ENCODE measurements at places on chromosomes 6 and 20.

- no peak for DNase-seq
Measured at GRCh38 chr6:25311331-25311840, 32.2 kb downstream of the CARMIL1 start.

DNA sequence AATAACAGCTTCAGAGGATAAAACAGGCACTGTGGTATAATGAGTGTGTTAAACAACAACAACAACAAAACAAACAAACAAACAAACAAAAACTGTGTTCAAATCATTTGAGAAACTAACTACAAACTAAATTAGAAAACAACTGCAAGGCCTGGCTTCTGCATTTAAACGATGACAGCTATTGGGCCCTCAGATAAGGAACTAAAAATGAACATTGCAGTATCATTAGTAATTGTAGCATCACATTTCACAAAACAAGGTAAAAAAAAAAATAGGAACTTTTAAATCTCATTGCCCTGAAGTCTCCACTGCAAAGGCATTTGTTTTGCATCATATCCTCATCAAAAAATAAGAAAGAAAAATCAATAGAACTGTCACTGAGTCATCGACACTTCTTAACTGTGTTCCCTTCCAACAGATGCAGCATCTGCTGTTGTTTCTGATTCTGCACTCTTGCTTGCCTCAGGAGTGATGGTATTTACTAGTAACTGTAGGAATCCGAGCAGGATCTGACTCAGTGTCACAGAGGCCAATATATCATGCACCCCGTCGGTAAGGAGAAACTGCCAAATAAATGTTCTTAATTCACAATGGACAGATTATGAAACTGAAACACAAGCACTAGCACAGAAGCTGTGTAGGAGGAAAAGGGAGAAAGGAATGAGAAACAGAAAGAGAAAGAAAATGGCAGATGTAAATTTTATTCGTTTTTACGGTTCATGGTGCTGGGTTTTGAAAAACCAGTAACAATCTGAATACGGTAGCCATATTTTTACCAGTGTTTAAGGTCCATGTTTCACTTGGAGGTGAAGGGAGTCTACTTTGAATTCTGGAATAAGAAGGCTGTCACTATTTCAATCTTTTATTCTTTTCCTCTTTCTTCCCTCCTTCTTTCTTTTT lies 365.7 kb upstream of the EPHA7 start:
- no peak for DNase-seq

GRCh38 chr6:14520536-14520935 lies 403.0 kb downstream of the CD83 start:
- no peak for DNase-seq

- DNase-seq, result no peak
Measured at GRCh38 chr6:48845219-48845618, 617.8 kb downstream of the MMUT start.

DNA sequence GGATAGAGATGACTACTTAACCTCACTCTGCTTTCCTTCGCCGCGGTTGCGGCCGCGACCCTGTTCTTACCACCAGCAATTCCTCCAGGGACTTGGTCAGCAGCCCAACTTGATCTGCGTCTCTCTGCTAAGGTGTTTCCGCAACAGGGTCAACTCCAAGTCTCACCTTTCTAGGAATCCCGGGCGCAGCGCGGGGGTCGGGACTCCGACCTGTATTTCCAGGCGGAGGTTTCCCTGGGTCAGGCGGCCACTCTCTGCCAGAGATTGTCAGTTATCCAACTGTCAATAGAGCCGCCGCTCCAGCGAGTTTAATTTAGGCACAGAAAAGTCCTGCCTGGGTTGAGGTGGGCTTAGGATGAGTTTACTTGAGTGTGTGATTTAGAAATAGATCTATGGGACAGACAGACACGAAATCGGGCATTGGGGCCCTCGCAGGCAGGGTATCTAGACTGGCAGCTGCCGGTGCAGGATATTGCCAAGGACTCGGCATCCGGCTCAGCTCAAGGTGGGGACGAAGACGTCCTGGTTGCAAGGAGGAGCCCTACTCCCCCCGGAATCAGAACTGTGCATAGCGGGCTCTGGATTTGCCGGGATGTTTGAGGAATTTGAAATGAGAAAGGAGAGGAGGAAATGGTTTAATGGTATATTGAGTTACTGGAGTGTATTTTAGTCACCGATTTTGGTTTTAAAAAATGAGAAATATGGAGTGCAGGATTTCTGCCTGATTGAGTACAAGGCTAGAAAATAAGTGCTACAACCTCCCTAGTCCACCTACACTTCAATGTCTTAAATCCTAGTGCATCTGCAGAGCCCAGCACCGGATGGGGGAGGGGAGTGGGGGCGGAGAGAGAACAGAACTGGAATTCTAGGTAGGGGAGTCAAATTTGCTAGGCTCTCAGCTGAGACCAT lies 23.7 kb downstream of the POM121L2 start:
- DNase-seq, result no peak

DNA sequence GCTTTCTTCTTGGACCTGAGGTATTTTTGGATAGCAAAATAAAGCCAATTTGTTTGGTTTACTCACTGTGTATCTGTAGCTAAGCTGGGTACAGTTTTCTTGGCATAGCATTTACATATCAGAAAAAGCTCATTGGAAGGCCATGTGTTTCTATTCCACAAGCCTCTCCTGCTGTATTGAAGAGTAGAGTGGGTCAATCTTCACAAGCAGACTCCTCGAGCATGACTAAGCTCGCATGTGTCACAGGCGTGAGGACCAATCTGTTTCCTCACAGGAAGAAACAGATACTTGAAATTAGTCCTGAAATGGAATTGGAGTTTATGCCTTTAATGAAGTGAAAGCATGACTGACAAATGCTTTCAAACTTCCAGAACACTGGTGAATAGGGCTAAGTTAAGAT lies 1279.0 kb upstream of the MAP3K7 start:
- no peak for DNase-seq

- no peak for DNase-seq
Measured at GRCh38 chr6:160102956-160103824, 18.4 kb upstream of the SLC22A1 start.

DNA sequence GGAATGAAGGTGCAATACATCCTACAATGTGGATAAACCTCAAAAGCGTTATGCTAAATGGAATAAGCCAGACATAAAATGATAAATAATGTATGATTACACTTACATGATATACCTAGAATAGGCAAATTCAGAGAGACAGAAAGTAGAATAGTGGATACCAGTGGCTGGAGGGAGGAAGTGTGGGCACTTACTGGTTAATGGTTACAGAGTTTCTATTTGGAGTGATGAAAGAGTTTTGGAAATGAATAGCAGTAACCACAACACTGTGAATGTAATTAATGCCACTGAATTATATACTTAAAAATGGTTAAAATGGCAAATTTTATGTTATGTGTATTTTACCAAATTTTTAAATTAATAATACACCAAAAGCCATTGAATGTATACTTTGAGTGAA lies 71.4 kb upstream of the CST7 start:
- no peak for DNase-seq

DNA sequence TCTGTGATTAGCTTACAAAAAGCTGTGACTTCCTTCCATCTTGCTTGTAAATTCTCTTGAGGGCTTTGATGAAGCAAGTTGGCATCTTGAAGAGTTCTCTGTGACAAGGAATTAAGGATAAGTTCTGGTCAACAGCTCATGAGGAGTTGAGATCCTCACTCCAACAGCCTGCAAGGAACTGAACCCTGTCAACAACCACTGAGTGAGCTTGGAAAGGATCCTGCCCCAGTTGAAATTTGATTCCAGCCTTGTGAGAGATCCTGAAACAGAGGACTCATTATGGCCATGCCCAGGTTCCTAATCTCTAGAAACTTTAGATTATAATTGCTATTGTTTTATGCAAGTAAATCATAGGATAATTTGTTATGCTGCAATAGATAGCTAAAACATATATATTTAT lies 133.7 kb downstream of the PTCHD4 start:
- DNase-seq, result no peak

GRCh38 chr6:3283641-3284435 lies 25.1 kb downstream of the PSMG4 start:
- no peak for DNase-seq

DNA sequence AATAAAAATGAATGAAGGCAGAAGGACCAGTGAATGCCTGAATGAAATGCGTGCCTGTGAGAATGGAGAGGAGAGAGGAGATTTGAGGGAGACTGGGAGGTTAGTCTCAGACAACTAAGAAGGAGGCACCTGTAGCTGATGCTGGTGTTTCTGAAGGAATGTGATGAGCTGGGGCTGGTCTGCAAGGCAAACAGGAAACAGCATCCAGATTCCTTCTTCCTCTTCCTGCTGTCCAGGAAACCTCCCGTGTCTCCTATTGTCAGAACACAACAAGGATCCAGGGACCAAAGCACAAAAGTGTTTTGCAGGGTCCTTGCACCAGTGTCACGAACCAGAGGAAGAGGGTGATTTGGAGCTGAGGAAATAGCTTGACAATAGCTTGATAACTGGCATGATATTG lies 50.4 kb upstream of the TAB2 start:
- DNase-seq, result no peak

- no peak for DNase-seq
Measured at GRCh38 chr20:48823960-48824498, 3.8 kb downstream of the PREX1 start.

DNA sequence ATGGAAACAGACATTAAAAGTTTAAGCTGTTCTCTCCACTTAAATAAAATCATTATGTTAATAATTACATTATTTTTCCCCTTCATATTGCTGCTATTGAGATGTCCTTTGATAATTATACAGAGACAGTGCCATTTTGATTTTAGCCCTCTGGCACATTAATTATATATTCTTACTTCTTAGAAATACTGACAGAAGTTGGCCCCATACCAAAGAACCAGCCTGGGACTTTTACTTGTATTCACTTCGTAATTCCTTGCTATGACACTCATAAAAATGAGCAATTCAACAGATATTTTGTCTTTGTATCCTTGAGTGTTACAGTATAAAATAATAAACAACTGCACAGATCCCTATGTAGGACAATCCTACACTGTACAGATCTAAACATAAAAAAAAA lies 743.7 kb downstream of the TBC1D32 start:
- DNase-seq, result no peak

DNA sequence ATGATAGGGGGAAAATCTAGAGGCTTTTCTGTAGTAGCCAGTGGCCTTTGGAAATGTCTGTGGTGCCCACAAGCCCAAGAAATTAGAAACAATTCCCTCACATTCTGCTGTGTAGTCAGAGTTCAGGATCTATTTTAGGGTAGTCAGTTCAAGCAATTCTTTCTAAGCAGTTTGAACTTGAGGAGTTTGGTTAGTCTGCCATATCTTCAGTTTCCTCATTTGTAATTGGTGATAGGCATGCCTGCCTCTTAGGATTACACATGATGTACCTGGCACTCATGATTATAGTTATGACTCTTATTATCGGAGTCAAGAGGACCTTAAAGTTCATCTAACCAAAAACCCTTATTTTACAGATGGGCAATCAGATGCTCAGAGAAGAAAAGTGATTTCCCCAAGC lies 21.2 kb upstream of the MEP1A start:
- DNase-seq, result no peak

GRCh38 chr6:1390133-1390945 lies 963 bp downstream of the FOXF2 start:
- DNase-seq, result no peak

GRCh38 chr6:156992020-156992804 lies 215.0 kb downstream of the ARID1B start:
- no peak for DNase-seq

DNA sequence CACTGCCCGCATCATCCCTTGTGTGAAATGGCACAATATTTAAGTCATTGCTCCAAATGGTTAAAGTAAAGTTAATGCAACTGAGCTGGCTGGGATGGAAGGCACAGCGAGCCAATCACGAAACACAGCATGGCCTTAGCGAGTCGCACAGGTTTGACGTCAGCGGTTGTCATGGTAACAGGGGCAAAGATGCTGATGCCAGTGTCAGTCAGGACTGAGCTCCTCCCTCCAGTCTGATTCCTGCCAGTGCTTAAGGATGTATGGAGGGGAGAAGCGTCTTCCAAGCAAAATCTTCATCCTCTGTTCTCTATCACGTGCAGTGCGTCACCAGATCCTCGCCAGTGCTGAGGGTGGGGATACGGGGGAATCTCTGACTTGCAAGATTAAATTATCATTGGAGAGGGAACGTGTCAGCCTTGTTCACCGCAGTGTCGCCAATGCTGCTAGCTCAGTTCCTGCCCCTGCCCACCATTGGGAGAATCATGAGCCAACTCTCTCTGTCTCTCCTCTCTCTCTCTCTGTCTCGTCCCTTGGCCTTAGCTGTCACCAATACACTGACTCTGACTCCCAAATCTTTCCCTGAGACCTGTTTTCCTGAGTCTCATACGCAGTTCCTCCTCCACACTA lies 24.5 kb downstream of the TSPYL4 start:
- DNase-seq, result no peak
